ENCODE measurements at places on chromosomes 1 and 21.

- no peak for DNase-seq
Observed at GRCh38 chr1:42723511-42723910, 16.5 kb downstream of the CLDN19 start.

- DNase-seq: no peak
Observed at GRCh38 chr1:24567792-24568388, 12.0 kb downstream of the NCMAP start.

- no peak for DNase-seq
Observed at GRCh38 chr1:230175163-230175747, 108.2 kb downstream of the GALNT2 start.

- no peak for DNase-seq
Observed at GRCh38 chr1:193662030-193662429, 475.6 kb upstream of the B3GALT2 start.

DNA sequence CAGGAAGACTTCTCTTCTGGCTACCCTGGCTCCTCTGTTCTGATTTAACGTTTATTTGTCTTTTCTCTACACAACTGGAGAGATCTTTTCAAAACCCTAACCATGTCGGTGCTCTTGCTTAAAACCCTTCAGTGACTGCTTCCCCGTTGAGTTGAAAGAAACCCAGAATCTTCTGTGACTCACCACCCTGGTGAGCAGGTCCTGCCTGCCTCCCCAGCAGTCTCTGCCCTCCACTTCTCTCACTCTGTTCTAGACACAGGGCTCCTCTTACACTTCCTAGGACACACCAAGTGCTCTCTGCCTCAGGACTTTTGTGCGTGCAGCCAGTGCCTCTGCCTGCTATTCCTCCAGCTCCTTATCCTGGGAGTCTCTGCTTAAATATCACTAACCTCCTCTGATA, 131.4 kb downstream of the IER5 start:
- DNase-seq: no peak

DNA sequence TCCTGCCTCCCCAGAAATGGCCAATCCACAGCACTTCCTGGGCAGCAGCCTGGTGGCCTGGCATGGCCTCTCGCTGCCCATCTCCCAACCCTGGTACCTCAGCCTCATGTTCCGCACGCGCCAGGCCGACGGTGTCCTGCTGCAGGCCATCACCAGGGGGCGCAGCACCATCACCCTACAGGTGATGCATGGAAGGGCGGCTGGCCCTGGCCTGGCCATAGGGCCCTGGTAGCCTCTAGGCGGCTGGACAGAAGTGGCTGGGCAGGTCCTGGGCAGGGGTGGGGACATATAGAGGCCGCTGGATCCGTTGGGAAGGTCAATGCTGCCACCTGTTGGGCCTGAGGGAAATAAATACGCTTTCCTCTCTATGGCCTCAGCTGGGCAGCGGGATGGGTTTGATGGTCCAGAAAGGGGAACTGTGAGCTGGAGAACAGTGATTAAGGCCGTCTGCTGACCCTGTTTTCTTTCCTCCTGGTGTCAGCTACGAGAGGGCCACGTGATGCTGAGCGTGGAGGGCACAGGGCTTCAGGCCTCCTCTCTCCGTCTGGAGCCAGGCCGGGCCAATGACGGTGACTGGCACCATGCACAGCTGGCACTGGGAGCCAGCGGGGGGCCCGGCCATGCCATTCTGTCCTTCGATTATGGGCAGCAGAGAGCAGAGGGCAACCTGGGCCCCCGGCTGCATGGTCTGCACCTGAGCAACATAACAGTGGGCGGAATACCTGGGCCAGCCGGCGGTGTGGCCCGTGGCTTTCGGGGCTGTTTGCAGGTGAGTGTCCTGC, 14.4 kb downstream of the CELSR2 start:
- DNase-seq: peak; percentile 59

DNA sequence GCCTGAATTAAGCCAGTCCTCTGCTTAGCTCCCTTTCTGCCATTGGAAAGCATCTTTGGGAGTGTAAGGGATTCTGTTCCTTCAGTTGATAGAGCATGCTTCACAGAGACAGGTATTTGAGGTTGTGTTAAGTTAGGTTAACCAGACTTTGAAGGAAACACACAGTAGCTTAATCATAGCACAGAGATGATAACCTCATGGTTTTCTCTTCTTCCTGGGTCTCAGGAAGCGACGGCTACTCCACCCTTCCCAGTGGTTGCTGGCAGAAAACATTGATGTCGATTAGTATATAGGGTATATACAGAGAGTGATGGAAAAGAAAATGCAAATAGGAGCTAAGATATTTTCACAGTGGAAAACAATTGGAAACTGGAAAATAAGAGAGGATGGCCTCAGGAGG, 42.0 kb downstream of the S1PR1 start:
- DNase-seq: peak; percentile 51

GRCh38 chr1:39158327-39159086, 46.0 kb upstream of the MACF1 start:
- no peak for DNase-seq

GRCh38 chr1:165454091-165454610, 9.2 kb upstream of the RXRG start:
- no peak for DNase-seq

DNA sequence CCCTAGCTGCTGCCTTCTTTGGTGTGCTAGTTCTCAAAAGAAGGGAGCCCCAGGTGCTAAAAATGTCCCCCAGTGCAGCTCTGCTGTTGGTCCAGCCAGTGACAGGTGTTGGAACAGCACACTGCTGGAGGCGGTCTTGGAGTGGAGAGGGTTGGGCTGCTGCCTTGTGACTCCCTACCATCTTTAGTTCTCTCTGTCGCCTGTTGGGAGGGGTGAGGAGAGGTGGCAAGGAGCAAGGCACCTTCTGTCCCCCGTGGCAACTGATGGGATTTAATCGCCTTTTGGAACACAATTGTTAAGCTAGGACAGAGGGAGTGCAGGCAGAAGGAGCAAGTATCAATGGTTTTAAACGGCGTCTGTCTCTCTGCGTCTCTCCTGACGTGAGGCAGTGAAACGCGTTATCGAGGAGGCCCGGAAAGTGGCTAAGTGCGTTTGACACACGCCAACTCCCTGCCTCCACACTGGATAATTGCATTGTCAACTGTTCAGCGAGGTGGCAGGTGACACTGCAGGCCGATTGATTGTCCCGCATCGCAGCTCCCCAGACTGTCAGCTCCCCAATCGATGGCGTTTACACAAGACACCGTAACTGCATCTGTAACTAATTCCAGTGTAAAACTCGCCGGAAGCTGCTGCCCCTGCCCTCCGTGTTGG, 34.0 kb downstream of the TMEM53 start:
- DNase-seq: no peak

DNA sequence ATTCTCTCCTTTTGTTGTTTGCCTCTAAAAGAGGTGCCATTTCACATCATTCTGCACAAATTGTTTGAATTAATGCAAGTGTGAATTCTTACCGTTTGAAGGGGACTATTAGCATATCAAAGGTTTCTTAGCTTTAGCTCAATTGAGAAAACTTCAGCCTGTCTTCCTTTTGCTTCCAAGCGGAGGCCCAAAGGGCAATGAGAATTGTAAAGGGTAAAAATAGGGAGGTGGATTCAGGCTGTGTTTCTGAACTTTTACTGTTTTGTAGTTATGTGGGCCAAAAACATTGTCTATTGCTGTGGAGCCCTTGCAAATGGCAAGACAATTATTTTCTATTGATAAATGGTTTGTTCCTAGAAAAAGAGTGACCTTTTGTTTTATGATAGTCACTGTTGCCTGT, 3.6 kb downstream of the ADGRL2 start:
- no peak for DNase-seq

DNA sequence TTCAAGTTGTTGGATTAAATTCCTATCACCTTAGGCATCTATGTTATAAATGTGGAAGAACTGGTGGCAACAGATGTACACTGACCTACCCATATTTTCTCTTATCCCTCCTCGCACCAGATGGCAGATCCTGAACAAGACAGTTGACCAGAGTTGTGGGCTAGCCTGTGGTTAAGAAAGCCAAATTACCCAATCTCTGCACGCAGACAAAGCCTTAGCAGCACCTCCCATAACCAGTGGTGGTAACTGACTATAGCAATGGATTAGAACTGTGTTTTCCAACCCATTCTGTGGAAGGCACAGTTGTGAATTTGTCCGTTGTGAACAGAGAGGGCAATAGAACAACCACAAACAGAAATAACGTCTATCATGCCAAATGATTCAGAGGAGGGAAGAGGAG, 20.6 kb downstream of the ABCB10 start:
- DNase-seq: no peak

GRCh38 chr1:116762281-116762680, 8.1 kb downstream of the CD2 start:
- DNase-seq: no peak

- DNase-seq: no peak
Observed at GRCh38 chr1:10553118-10553517, 78.4 kb downstream of the PEX14 start.

GRCh38 chr1:1205769-1206375, 520 bp downstream of the TNFRSF18 start:
- no peak for DNase-seq

DNA sequence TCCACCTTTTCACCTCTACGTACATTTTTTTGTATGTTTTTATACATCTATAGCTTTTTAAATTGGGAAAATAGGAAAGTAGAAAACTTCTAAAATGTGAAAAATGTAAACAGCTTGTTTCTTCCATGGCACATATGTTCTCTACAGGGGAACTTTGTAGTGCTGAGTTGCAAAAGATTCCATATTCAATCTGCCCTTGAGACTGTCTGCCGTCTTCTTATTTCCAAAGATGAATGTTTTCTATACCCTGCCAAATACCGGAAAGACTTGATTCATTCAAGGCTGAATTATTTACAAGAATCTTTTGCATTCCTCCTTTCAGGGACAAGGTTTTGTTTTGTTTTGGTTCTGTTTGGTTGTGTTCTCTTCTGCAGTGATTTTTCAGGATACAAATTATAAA, 1334.5 kb upstream of the ADGRL4 start:
- DNase-seq: no peak
